Muscle of leg (tissue), 16 donors: ENCODE measurements at places on chromosomes 11 and 22.

DNA sequence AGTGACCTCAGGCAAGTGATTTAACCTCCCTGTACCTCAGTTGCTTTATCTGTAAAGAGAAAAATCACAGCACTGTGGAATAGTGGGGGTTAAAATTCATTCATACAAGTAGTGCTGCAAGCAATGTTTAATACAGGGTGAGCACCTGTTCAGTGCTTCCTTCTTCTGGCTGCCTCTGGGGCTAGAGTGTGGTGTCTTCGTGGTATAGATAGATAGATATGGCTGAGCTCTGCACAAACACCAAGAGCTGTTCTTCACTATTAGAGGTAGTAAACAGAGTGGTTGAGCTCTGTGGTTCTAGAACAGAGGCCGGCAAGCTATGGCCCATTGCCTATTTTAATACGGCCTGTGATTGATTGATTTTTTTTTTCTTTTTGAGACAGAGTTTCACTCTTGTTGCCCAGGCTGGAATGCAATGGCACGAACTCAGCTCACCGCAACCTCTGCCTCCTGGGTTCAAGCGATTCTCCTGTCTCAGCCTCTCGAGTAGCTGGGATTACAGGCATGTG lies 32.9 kb downstream of the LIMK2 start:
- no peak for DNase-seq

- DNase-seq = no peak
Measured at GRCh38 chr11:57680552-57680874, 12.6 kb downstream of the ZDHHC5 start.

GRCh38 chr11:67419325-67420049 lies 4.0 kb downstream of the CARNS1 start:
- no peak for DNase-seq

GRCh38 chr22:24428751-24429410 lies 1.5 kb downstream of the ADORA2A start:
- no peak for DNase-seq

DNA sequence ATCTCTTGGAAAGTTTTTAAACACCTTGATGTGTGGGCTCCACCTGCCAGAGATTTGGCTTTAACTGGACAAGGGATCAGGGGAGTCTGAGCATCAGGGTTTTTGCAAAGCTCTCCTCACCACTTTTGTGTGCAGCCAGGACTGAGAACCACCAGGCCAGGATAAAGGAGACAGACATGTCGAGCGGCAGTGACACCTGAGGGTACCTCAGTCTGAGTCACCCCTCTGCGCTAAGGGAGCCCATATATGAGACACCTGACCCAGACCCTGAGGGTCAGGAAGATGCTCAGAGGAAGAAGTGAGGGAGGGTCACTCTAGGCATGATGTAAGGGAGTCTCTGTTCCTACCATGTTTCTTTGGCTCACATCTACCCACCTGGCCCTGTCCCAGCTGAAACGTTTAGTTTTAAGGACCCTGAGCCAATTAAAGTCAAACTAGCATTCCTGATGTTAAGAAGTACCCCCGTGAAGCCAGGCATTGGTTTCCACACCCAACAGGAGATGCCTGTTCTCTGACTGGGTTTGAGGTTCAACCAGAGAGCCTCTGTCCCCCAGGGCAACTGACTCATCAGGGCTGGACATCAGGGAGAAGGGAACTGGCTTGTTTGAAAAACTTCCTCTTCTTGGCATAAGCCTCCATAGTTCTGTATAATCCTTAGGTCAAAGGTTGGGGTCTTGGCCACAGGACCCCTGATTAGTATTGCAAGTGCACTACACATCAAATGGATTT lies 72.4 kb upstream of the BIRC3 start:
- no peak for DNase-seq

DNA sequence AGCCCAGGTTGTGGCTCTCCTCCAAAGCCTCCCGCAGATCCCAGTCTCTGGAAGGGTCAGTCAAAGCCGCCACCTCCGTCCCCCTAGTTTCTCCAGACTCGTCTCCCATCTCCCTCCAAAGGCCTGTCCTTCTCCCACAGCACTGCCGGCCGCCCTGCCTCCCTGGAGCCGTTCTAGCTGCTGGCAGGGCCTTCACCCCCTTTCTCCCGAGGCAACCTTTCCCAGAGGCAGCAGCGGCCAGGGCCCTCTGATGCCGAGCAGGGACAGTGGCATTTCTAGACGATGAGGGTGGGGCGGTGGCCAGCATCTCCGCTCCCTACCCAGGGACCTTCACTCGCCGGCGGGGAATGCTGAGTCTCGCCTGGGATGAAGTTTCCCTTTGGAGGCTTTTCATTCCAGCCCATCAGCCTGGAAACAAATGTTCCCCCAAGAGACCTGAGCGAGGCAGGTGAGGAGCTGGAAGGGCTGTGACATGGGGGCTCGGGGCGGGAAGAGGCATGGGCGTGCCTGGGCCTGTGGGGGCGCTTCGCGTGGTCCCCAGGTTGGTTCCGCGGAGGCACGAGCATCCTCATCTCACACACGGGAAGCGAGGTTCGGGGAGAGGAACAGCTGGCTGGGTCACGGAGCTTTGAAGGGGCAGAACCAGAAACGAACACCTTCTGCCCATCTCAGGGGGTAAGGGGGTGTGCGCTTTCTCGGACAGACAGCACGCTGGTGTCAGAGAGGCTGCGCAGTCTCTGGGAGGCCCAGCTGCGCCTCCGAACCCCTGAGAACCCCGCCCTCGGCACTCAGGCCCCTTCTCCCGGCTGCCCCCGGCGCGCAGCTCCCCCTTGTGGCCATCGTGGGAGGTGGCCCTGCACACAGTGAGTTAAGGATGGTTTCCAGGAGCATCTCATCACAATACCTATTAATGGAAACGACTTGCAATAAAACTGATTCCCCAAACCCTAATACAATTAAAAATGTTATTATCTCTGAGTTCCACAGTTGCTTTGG lies 18.1 kb upstream of the KLHL35 start:
- no peak for DNase-seq

DNA sequence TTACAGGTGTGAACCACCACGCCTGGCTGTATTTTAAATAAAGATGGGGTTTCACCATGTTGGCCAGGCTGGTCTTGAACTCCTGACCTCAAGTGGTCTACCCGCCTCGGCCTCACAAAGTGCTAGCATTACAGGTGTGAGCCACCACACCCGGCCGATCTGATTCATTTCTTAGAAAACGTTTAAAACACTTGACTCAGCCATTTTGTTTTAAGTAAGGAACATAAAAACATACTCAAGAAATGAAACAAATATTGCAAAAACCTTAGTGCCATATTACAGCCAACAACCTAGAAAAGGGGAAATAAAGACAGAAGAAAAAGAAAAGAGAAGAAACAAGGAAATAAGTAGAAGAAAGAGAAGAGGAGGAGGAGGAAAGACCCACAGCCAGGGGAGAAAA lies 17.4 kb downstream of the LRFN4 start:
- no peak for DNase-seq

DNA sequence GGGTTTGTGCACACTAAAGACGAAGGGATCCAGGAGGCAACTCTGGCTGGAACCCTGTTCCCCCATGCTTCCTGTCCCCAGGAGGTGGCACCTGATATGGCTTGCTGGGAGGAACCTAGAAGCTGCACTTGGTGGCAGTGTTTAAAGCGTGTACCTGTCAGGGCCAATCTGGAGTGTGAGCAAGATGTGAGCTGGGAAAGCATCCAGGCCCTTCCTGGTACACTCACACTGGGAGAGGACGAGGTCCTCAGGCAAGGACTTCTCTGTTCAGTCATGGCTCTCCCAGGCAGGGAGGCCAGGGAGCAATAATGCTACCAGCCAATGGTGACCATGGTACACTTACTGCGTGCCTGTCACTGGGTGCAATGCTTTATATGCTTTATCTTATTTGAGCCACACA lies 130.7 kb upstream of the NECTIN1 start:
- no peak for DNase-seq

DNA sequence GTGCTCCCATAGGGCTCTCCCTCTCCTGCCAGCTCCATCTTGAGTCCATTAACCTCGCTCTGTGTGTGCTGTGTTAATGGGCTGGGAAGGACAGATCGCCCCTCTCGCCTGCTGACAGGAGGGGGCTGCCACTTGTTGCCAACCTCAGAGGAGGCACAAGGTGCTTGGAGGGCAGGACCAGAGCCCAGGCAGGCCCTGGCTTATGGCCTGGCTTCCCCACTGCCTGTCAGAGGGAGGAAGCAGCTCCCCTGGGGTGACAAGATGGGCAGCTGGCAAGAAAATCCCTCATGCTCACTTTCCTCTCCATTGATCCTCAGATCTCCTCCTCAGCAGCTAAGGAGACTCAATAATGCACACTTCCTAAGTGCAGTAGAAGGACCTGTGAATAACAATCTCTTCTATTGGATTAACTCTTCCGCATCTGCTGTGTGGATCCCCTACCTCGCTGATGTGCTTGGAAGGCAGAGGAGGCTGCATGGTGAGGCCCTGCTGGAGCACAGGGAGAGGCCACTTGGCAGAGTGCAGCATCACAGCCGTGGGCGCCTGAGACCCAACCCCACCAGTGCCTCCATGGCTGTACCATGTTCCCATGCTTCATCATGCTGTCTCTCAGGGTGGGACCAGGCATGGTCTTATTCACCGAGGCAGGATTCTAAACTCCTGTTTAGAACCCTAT lies 70.3 kb downstream of the TRIM29 start:
- DNase-seq = no peak

DNA sequence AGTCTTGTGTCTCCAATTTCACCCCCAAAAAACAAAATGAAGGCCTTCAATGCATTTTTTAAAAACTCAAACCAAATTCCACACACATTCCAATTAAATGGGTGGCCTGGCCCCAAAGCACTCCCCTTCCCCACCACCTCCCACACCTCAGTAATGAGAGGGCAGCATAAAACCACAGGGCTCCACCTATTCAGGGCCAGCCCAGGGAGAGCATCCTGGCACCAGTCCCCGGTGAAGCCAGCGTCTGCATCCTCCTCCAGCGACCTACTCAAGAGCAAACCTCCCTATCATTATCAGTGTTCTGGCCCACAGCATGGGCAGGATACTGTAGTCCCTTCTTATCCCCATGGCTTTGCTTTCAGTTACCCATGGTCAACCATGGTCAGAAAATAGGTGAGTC lies 17.8 kb upstream of the OR8B8 start:
- no peak for DNase-seq

GRCh38 chr11:20964985-20965384 lies 295.6 kb downstream of the NELL1 start:
- no peak for DNase-seq

DNA sequence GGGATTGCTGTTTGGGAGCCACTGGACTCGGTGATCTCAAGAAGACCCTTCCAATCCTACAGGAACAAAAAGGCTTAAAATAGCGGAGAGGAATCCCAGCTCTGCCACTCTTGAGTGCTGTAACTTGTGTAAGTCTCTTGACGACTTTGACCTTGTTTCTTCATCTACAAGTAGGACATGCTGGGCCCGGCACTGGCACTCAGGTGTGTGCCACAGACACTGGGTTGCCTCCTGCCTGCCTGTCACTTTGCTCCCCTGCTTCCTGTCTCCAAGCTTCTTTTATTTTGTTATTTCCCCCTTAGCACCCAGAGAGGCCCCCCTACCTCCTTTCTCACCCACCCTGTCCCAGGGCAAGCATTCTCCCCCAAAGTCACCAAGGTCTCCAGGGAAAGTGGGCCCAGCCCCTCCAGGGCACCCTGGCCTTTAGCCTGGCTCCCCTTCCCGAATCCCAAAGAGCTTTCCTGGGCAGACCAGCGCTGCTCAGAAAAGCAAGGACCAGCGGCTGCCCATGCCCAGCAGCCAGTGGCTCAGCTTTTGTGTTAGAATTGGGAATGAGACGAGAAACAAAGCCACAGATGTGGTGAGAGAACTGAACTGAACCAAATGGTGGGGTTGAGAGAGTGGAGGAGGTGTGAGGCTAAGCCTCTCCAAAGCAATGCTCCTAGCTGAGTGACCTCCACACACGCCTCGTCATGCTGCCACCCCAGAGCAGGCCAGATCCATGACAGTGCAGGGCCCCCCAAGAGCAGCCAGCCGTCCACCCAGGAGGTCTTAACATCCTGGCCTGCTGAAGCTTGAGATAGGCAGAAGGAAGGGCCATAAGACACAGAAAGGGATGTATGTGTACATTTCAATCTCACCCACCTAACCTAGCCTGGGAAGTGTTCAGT lies 4.5 kb downstream of the TRIM29 start:
- no peak for DNase-seq

- no peak for DNase-seq
Measured at GRCh38 chr11:102589047-102589459, 36.1 kb downstream of the MMP20 start.

- peak; percentile 20 for DNase-seq
Measured at GRCh38 chr11:102950622-102951081, 4.9 kb downstream of the MMP13 start.

DNA sequence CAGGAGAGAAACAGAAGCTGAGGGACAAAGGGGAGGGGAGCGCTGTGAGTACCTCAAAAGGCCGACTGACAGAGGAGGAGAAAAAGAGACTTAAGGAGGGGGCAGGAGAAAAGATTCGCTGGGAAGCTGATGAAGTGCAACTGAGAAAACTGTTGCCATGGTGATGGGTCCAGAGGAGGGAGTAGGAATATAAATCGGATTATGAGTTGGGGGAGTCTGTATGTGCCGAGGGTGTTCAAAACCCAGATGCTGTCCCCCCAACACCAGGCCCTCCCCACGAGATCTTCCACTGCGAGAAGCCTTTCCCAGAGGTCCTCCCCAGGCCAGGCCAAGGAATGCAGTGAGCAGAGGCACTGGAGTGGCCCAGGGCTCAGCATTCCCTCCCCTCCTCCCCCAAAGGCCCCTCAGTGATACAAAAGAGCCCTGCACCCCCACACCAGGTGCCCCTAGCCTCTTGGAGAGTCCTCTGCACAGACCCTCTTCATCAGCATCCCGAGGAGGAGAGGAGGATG lies 13.7 kb upstream of the BCL9L start:
- no peak for DNase-seq

- peak; percentile 1 for DNase-seq
Measured at GRCh38 chr11:114353443-114353842, 46.9 kb downstream of the C11orf71 start.

DNA sequence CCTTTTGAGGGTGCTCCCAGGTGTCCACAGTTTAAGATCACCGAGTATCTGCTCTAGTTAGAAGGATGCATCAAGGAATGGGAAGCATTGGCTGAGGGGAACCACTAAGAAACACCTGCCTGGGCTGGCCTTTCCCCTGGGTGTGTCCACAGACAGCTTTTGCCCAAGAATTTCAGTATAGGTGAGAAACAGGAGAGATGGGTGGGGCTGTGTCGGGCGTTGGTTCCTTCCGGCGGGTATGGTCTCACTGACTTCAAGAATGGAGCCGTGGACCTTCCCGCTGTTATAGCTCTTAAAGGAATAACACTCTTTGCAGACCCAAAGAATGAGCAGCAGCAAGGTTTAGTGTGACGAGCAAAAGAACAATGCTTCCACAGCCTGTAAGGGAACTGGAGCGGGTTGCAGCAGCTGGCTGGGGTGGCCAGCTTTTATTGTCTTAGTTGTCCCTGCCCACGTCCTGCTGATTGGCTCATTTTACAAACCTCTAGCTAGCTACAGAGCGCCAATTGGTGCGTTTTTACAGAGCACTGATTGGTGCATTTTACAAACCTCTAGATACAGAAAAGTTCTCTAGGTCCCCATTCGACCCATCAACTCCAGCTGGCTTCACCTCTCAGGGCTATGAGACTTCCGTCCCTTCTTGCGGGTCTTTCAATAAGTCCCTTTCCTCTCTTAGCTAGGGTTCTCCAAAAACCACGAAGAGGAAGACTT lies 2.4 kb downstream of the FADS1 start:
- peak; percentile 71 for DNase-seq

GRCh38 chr11:72834905-72835304 lies 20.7 kb downstream of the ATG16L2 start:
- no peak for DNase-seq

GRCh38 chr22:31637891-31638618 lies 24.0 kb downstream of the PISD start:
- peak; percentile 55 for DNase-seq

GRCh38 chr11:134120143-134120850 lies 51.4 kb downstream of the JAM3 start:
- peak; percentile 98 for DNase-seq

GRCh38 chr11:118609380-118610224 lies 2.2 kb downstream of the PHLDB1 start:
- peak; percentile 58 for DNase-seq
